ENCODE measurements at places on chromosomes 2 and 18.
A peak's percentile ranks its signal among the peaks of the same experiment; 100 is the strongest.

- DNase-seq: no peak
Measured at GRCh38 chr2:199042660-199043379, 414.9 kb downstream of the SATB2 start.

DNA sequence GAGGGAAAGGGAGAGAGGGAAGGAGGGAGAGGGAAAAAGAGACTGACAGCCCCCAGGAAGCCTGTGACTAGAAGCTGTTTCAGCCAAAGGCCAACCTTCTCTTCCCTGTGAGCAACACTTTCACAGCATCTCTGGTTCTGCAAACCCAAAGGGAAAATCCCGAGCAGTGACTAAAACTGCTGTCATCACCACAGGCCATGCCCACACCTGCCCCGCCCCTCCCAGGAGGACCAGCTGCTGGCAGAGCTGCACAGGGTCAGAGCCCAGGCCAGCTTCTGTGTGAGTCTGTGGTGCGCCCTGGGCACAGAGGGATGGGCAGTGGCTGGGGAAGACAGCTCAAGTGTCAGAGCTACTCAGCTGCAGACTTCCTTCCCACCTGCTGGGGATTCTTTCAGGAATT is 64.9 kb upstream of the OTOS start:
- DNase-seq: no peak

GRCh38 chr2:198127627-198128026 is 323.2 kb downstream of the PLCL1 start:
- peak; percentile 54 for DNase-seq

DNA sequence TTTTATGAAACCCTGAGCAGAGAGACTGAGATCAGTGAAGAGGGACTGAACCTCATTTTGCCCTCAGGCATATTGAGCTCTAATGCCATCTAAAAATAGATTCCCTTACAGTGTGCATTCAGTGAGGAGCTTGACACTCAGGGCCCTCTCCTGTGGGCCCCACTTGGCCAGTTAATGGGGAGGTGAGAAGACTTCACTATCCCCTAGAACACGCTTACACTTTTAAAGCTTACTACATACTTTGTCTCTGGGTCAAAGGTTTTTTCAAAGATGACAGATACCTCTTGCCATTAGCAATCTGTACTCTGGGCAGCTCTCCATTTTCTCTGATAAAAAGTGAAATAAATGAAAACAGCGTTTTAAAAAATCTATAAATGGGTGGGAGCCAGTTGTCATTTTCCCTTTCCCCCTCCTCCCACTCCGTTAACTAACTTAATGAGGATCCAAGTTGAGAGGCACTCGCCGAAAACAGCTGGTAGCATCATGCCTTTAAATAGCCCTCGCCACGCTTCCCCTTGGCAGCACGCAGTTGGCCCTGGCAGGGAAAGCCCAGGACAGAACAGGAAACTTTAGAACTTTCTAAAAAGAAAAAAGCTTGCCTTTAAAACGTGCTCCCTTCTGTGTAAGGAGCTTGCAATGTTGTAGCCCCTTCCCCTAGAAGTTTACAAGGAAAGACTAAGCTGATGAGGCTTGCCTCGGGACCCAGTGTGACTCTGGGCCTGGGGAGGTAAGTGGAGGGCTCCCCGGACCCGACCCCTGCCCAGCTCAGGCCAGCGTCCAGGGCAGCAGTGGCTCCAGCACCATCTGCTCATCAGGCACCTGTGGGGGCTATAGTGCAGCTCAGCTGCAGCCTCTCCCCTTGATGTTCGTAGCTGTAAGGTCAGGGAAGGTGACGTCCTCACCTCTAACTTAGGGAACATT is 58.8 kb upstream of the FOSL2 start:
- DNase-seq: no peak

DNA sequence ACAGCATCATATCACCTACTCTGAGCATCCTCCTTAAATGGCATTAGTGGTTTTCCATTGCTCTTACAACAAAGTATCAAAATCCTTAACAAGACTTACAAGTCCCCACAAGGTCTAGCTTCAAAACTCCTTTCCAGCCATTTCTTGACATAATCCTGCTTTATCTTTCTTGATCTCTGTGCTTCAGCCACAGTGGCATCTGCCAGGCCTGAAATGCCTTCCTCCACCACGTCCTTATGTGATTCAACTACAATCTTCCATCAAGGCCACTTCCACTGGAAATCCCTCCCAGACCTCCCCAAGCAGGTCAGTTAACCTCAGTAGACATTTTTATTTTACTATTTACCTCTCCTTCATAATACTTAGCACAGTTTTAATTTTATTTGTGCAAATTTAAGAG is 83.8 kb upstream of the CCDC150 start:
- DNase-seq: no peak

- DNase-seq: no peak
Measured at GRCh38 chr18:50293039-50293438, 5.5 kb upstream of the CXXC1 start.

- DNase-seq: no peak
Measured at GRCh38 chr2:150138587-150138986, 348.9 kb downstream of the RND3 start.

- peak; percentile 13 for DNase-seq
Measured at GRCh38 chr2:224638301-224638823, 53.2 kb upstream of the CUL3 start.

DNA sequence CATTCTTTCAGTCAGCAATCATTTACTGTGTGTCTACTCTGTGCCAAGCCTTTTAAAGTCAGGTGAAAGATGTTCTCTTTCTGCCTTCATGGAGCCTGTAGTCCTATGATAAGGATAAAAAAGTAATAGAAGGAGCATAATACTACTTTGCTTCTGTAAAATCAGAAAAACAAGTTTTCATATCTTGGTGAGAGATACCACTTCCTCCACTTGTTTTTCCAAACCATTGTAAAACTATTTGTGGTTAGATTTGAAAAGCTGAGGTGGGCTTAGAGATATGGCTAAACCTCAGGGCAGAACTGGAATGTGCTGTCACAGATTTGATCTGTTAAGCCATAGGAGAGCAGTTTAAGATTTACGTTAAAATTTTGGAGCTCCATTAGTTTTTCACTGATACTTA is 104.7 kb upstream of the FAM117B start:
- peak; percentile 6 for DNase-seq

GRCh38 chr2:36071698-36072097 is 283.9 kb upstream of the CRIM1 start:
- DNase-seq: no peak

GRCh38 chr18:10074728-10075127 is 160.9 kb downstream of the VAPA start:
- no peak for DNase-seq

GRCh38 chr2:96427917-96428316 is 77.2 kb downstream of the NEURL3 start:
- DNase-seq: no peak

DNA sequence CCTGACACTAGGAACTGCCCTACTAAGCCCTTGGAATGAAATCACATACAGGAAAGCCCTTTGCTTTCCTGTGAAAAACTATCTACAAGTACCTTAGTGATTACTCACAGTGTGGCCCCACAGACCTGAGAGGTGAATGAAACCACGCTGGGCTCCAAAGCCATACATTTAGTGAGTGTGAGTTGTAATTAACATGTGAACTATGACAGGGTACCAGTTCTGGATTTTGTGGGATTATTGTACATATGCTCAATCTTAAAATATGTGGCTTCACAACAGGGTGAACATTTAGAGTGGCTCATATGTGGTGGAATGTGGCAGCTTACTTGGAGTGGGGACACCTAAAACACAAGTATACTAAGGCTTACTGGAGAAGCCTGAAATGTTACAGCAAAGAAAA is 12.3 kb downstream of the KCTD1 start:
- no peak for DNase-seq

- DNase-seq: no peak
Measured at GRCh38 chr2:205808486-205809121, 126.3 kb downstream of the NRP2 start.

DNA sequence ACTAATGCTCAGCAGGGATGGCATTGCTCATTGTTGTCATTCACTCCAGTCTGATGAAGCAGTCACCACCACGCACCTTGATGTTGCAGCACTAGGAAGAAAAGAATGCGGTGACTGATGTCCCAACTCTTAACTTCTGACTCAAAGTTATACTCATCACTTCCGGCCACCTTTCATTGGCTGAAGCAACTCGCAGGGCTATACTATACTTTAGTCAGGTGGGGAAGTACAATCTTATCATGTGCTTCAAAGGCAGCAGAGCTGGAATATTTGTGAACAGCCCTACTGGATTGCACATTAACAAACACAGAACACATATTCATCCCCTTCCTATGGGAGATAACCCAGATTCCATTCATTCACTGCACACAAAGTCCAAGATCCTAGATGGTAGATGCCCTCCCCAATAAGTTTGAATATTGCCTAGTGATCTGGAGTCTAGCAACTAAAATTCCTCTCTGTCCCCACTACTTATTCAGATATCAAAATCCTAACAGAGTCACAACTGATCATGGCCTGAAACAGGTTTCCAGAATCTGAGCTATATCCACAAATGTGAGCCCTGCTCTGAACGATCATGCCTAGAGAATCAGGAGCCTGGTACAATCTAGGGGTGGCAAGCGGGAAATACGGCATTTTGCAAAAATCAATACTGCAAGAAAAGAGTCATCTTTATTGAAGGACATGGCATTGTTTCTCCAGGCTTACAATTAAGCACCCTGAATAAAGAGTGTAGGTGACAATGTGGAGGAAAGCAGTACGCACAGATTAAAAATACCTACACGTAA is 3.4 kb upstream of the SPATS2L start:
- DNase-seq: no peak

DNA sequence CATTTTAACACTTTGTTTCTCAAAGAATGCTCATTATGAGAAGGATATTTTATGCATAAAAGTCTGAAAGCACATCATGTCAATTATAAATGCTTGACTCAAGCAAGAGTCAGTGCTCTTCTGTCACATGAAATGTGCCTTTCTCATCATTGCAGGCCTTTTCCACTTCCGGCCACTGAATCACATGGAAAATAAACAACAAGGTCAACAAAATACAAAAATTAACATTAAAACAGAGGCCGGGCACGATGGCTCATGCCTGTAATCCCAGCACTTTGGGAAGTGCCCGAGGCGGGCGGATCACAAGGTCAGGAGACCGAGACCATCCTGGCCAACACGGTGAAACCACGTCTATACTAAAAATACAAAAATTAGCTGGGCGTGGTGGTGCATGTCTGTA is 480.6 kb downstream of the SPAG16 start:
- DNase-seq: no peak

DNA sequence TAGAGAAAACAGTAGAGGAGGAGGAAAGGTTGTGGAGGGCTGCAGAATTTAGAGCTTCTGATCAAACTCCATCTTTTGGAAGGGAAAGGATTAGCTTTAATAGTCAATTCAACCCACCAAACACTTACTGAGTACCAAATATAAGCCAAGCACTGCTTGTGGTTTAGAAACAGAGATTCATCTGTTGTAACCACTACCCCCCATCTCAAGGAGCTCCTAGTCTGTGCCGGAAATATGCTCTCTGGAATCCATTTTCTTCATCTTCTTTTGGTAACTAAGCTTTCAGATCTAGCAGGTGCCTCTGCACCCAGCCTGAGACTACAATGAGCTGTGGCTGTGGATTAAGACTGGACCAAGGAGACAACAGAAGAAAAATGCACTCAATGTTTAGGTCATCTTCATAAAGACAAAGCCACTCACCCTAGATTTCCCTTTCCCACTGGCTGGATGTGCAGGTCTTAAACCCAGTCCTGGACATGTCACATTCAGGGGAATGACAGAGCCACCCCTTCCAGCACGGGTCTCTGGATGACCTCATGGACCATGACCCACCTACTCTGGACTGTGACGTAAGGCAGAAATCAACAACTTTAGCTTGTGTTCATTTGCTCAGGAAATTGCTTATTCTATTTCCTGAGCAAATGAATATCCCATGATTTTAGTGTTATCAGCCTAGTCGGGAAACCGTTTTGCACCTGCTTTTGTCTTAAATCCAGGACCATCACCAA is 52.9 kb downstream of the EPB41L3 start:
- DNase-seq: no peak

GRCh38 chr2:19321946-19322345 is 36.5 kb downstream of the OSR1 start:
- no peak for DNase-seq

All from CD4-positive, alpha-beta T cell treated with Interleukin-10 for 1 hour (primary cell).